Activated CD8-positive, alpha-beta memory T cell treated with anti-CD3 and anti-CD28 coated beads for 4 hours (primary cell): ENCODE measurements at places on chromosomes 5 and 9.

DNA sequence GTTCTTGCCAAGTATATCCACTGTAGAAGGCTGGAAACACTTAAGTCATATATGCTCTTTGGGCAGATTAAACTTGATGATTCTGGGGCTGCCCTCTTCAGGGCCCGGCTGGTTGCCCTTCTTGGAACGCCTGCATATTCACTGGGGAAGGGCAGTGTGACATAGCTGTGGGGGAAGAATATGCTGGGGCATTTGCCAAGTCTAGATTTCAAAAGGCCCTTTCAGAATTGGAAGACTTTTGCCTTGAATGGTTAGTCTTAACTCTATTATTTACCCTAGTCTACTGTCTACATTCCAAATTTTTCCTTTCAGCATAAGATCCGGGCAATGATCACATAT is 161.2 kb upstream of the PITX1 start:
- no peak for DNase-seq

DNA sequence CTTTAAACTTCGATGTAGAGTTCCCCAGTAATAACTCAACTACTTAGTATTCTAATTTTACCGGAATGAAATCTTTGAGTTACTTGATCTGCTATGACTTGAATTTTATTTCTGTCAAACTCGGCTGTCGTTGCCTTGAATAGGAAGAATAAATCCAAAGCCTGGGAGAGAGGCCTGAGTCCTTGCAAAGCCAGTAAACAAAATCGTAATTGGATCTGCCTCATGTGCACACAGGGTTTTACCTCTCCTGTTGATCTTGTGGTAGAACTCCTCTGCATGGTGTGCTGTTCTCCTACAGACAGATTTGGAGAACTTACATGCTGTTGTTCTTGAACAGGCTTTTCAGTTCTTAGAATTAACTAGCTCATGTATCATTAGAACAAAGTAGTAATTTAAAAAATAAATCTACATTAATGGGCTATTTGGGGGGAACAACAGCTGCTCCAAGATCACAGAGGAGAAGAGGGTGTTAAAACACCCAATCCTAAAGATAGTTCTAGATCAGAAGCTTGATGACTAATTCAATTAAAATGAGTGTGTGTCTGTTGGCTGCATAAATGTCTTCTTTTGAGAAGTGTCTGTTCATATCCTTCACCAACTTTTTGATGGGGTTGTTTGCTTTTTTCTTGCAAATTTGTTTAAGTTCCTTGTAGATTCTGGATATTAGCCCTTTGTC is 28.9 kb downstream of the HSPB3 start:
- DNase-seq: no peak

GRCh38 chr5:90940227-90940995 is 381.8 kb downstream of the ADGRV1 start:
- no peak for DNase-seq

DNA sequence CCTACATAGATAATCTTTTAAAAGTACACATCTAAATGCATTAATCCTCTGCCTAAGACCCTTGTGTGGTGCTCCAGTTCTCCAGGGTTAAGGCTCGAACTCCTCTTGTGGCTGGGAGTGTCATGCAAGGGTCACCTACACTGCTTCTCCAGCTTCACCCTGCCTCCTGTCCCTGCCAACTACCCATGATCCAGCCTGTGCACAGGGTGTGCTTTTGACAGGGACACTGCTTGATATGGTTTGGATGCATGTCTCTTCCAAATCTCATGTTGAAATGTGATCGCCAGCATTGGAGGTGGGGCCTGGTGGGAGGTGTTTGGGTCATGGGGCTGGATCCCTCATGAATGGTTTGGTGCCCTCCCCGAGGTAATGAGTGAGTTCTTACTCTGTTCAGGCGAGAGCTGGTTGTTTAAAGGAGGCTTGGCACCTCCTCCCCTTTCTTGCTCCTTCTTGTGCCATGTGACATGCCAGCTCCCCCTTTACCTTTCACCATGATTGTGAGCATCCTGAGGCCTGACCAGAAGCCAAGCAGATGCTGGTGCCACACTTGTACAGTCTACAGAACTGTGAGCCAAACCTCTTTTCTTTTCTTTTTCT is 48.5 kb downstream of the SLC22A5 start:
- no peak for DNase-seq

GRCh38 chr9:34254966-34255825 is 73.9 kb downstream of the KIF24 start:
- no peak for DNase-seq

DNA sequence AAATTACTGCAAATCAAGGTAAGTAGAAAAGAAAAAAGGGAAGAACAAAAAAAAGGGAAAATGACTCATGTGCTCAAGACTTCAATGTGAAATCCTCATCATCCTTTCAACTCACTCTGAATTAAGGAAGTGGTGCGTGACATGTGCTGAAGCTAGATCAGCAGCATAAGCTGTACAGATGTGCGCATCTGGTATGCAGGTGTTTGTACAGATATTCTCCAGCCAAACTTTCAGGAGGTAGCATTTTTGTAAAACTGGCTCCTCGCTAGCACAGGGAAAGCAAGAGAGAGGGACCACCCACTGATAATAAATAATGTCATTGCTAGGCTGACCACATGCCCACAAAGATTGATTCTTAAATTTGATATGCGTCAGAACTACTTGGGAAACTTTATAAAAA is 253.9 kb upstream of the RGMB start:
- DNase-seq: no peak

DNA sequence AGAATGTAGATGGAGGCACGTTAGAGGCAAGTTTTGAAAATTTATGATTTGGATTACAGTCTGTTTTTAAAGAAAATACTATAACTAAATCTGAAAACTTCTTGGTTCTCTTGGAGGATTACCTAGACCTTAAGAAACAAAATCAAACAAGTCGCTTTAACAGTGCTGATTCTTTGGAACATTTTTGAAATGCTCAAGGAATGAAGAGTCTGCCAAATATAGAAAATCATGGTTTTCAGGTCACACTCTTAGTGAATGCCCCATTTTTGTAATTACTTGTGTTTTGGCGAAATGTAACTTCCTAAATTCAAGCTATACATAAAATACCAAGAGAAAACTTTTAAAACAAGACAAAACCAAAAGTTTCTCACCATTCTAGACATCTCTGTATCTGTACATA is 93.2 kb downstream of the EQTN start:
- no peak for DNase-seq

- no peak for DNase-seq
Observed at GRCh38 chr9:136544548-136544963, 1.3 kb downstream of the NOTCH1 start.

GRCh38 chr5:112552216-112552615 is 133.1 kb upstream of the EPB41L4A start:
- DNase-seq: no peak
